Activated CD8-positive, alpha-beta memory T cell treated with anti-CD3 and anti-CD28 coated beads for 1 hour (primary cell): ENCODE measurements at places on chromosomes 1 and 21.

DNA sequence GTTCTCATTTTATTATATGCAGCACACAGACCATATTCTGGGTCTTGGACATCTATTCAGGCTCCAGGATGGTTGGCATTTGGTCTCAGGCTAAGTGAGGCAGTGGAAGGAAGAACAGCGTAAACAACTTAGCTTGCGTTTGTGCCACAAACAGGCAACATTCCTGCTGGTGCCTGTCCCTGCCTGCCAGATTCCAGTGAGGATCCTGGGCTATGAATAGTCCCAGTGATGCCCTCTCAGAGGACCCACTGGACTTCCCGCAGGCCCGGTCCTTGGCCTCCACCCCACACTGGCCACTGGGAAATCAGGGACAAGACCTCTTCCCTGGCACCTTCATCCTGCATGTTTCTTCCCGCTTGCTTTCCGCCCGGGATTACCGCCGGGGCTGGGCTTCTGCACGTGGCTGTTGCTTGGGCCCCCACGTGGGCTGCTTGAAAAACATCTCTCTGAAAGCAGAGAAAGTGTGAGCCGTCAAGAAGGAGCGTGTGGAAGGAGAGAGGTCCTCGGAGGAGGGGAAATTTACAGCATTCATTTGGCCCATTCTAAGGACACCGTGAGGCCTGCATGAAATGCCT, 145.1 kb upstream of the WNT4 start:
- no peak for DNase-seq

DNA sequence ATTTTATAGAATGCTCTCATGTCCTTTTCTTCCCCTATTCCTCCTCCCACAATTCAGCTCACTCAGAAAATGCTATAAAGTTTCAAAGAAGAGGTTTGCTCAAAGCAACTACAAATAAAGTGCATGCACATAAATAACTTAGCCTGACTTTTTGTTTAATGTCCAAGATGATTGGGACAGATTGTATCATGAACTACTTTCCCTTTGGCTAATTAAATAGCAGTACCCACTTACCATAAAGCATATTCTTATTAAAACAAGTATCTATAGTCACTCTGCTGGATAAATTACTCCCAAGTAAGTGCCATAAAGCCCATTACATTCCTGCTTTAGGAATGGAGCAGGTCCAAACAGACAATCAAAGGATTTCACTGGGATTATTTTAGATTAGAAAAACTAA, 576.0 kb downstream of the LMO4 start:
- no peak for DNase-seq

DNA sequence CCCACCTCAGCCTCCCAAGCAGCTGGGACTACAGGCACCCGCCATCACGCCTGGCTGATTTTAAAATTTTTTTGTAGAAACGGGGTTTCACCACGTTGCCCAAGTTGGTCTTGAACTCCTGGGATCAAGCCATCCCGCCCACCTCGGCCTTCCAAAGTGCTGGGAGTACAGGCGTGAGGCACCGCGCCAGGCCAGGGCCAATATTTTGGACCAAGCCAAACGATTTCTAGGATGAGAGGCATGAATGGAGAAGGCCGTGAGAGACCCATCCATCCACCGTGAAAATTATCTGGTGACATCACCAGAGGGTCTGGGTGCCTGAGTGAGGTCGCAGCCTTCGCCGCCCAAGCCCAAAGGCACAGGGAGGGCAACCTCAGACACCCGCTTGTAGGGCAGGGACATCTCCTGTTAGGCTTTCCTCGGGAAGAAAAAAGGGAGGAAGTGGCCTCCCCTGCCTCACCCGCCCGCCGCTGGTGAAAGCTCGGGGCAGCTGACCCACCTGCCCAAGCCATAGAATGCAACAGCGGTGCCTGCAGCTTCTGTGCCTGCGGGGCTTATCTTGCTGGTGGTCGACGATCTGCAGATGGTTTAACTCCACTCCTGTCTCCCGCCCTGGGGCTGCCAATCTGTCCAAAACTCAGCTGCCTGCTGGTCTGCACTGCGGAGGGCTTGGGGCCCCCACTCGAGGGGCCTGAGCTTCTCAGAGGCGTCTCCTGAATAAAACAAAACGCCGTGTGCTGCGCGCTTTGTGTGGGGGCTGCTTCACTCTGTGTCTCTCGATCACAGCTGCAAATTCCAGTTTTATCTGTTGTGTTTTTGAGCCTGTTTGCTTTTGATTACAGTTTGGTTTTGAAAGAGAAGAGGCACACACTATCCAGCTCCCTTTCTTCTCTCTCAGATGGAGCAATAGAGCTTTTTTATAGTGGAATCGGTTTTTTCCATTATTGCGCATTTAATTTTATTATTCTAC, 85.8 kb downstream of the MRPS6 start:
- no peak for DNase-seq

DNA sequence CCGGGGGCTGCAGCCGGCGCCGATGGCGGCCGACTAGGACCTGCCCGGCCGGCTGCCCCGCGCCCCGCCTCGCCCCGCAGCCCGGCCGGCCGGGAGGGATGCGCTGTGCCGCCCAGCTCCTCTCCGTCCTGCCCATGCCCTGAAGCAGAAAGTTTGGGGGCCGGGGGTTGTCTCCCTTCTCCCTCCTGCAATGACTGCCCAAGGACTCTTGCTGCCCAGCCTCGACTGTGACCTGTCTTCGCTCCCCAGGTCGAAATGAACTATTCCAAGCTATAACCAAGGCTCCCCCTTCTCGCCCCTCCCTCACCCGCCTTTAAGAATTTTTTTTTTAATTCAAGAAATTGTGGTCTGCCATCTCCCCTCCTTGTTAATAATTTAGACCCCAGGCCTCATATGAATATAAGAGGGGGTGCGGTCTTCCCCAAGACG, 361 bp downstream of the TMCC2 start:
- DNase-seq: no peak

DNA sequence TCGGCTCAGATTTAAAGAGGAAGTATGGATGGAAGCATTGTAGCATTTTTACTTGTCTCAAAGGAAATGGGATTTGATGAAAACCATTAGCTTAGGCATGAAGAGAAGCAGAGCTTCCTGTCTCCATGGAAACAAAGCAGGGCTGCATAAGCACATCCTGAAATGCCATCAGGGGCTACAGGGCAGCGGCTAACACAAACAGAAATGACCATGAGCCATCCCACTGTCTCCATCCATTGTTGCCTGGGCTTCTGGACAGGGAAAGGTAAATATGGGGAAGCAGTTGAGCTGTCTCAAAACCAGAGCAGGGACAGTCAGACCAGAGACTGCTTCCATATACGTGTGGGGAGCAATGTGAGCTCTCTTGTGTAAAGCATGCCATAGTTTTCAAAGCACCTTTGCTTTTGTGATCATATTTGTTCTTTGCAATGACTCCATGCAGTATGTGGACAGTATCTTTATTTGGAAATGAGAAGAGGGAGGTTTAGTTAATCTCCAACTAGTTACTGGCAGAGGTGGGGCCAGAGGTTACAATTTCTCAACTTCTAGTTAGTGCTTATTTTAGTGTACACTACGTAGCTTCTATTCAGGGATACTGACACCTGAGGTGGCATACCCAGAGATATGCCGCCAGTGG, 176.1 kb downstream of the CACNA1E start:
- DNase-seq: no peak

GRCh38 chr1:47980501-47980900, 16.7 kb downstream of the TRABD2B start:
- no peak for DNase-seq

- DNase-seq: no peak
These were observed 1.6 kb downstream of the COL11A1 start for GRCh38 chr1:103106426-103107341.

DNA sequence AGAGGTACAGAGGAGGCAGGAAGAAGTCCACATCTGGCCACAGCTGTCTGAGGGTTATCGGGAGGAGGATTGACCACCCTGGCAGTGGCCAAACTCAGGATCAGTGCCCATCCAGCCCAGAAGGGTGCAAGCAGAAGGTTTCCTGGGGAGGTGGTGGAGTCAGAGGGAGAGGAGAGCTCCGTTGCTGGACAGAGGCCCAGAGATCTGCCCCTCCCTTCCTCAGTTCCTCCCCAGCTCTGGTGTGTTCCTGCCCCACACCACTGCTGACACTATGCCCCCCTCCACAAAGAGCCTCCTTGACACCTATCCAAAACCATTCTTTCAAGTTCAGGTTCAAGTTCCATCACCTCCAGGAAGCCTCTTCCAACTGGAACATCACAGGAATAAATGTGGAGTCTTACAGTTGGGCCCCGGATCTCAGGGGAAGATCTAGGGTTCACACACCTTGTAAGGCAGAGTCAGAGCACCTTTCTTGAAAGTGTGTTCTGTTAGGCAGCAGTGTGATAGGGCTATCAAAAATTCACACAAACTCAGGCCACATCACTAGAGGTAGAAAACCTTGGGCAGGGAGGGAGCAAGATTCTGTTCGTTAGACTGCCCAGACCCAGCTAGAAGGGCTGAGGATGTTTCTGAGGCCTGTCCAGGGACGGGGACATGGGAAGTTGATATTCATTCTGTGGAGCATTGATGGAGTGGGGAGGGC, 7.4 kb downstream of the LDLRAD1 start:
- no peak for DNase-seq

- DNase-seq: no peak
These were observed 5.7 kb upstream of the IFFO2 start for GRCh38 chr1:18962121-18962721.

DNA sequence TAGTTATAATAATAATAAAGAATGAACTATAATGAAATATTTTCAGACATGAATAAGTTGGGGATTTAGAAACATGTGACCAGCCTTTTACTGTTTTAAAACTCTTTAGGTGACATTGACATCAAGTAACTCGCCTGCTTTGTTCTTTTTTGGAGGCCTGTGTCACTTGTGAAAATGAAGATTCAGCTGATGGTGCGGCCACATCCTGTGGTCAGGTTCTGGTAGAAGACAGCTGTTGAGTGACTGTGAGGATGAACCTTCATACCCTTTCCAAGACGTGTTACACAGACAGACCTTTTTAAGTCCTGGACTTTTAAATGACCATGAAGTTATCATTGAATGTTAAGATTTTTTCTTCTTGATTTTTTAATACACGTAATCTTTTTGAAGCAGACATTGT, 10.3 kb downstream of the UTS2 start:
- DNase-seq: no peak

- no peak for DNase-seq
These were observed 35.4 kb downstream of the TMPRSS15 start for GRCh38 chr21:18368205-18368604.

- DNase-seq: no peak
These were observed 91.8 kb downstream of the FOXD2 start for GRCh38 chr1:47529520-47530098.

GRCh38 chr1:234933475-234933874, 195.2 kb downstream of the TOMM20 start:
- DNase-seq: no peak

GRCh38 chr1:210237479-210237878, 4.9 kb downstream of the SERTAD4 start:
- no peak for DNase-seq

DNA sequence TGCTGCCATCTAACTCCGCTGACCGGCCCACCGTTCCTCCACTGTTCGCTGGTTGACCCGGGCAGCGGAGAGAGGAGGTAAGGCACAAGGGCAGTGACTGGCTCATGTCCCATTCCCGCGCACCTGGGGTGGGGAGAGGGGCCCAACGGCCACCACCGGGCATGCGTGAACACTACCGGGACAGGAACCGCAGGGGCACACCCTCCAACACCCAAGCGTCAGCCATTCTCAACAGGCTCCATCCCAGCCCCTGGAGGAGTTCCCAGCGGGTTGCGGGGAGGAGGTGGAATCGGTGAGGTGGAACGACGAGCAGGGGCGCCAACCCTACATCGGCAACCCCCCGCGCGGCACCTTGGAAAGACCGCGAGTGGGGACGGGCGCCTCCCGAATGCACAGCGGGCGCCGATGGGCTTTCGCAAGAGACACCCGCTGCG, 126.7 kb downstream of the LIPI start:
- DNase-seq: no peak

DNA sequence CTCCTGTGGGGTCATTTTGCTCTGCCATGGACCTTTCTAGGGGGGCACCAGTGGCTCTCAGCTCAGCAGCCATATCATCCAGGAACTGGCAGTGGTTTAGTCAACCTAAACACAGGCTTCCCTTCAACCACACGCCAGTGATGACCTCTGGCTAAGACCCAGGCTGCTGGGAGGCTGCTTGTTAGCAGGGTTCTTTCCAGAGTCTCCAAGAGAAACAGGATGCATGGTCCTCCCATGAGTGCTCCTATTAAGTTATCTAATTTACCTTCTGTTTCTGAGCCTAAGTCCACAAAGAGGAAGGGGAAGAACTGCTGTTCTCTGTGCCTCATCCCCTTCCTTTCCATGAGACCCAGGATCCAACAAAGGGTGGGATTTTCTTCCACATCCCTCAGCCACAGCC, 137.3 kb upstream of the PLXNA2 start:
- DNase-seq: no peak

DNA sequence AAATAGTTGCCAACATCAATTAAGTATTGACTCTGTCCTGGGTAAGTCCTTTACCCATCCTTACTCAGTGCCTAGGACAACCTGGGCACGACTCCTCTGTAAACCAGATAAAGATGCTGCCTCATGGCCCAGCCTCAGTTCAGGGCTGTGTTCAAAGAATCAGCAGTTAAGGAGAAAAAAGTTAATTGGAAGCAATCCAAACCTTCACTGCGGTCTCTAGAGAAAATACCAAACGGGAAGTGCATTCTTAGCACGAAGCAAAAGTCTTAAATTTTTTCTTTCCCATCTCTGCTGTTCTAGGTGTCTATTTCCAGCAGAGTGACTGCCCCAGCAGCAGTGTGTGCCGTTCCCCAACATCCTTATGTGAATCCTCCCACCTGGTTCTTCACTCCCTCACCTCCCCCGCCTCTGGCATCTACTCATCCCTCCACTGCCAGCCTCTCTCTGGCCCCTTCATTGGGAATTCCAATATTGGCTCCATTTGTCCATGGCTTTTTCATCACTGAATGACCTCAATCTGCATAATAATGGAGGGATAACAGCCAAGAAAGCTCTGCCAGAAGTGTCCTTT, 23.2 kb downstream of the KANK4 start:
- DNase-seq: no peak

DNA sequence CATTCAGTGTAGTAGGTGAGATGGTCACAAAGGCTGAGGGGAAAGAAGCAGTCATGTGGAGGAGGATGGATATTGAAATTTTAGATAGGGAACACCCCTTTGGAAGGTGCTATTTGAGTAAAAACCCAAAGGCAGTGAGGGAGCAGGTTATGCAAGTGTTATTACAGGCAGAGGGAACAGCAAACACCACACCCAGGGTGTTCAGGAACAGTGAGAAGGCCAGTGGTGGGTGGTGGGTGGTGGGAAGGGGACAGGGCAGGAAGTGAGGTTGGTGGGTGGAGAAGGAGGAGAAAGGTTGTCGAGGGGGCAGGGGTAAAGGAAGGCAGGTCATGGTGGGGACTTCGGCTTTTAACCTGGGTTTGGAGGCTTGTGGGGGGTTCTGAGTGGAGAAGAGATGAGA, 39.2 kb upstream of the SCMH1 start:
- no peak for DNase-seq

GRCh38 chr1:51790385-51790784, 88.1 kb downstream of the NRDC start:
- DNase-seq: no peak

DNA sequence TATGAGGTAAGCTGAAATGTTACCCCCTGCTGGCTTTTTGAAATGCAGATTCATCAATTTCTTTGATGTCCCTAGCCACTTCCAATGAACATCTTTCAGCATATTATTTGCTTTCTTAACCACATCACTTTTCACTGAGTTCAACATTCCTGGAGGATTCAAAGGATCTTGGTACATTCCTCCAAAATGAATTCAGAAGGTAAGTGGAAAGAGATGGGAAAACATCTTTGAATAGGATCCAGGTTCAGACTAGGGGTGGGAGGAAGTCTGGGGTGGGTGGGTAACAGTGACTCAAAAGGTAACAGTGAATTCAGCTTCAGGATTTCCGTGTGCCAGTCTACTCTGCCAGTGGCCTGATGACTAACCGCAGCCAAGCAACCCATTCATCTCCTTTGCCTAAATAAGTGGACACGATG, 180.7 kb downstream of the ZC3H11B start:
- no peak for DNase-seq
